ENCODE measurements at places on chromosomes 12 and 14.

GRCh38 chr14:86086962-86087361 lies 557.0 kb downstream of the FLRT2 start:
- DNase-seq, result no peak

DNA sequence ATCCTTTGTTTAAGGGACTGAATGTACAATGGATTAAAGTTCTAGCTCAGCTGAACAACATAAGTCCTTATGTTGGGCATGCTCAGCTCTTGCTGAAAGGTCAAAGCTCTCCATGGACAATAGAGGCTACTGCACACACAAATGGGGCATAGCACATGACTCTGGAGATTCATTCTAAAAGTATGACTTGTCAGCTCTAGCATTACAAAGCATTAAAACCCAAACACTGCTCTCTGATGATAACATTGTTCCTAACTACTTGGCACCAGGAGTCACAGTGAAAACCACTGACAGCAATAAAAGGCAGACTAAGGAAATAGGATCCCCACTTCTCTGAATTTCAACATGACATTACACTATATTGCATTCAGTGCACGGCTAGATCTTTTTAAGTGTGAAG lies 21.9 kb upstream of the FSCB start:
- no peak for DNase-seq

- DNase-seq, result no peak
Observed at GRCh38 chr14:96156804-96157760, 47.6 kb upstream of the BDKRB2 start.

GRCh38 chr12:15146585-15146984 lies 74.6 kb downstream of the RERG start:
- DNase-seq, result no peak

DNA sequence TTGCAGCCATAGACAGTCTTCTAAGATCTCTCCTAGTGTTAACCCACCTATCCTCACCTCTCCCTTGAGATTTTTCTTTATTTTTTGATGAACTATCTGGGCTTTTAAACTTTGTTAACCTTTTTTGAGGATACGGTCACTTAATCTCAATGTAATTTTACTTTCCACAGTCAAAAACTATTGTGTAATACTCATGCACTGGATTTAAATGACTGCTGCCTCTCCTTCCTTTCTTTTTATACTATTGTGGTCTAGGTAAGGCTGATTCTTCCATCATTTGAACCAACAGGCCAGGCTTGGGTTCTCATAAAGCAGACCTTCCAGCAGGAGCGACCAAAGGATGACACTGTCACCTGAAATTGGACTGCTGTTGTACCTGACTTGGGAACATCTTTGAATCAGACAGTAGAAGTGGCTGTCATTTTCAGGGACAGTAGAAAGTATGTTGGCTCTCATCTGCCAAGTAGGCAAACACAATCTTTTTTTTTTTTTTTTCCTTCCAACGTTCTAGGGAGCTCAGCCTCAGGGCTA lies 689 bp upstream of the PDE3A start:
- no peak for DNase-seq

GRCh38 chr12:12975322-12976077 lies 23.5 kb upstream of the GPRC5D start:
- no peak for DNase-seq

GRCh38 chr12:109331301-109331952 lies 16.3 kb upstream of the MYO1H start:
- DNase-seq, result no peak

GRCh38 chr14:90533591-90534021 lies 136.8 kb downstream of the CALM1 start:
- no peak for DNase-seq
